8988T (cell line): ENCODE measurements at places on chromosomes 13 and 19.

DNA sequence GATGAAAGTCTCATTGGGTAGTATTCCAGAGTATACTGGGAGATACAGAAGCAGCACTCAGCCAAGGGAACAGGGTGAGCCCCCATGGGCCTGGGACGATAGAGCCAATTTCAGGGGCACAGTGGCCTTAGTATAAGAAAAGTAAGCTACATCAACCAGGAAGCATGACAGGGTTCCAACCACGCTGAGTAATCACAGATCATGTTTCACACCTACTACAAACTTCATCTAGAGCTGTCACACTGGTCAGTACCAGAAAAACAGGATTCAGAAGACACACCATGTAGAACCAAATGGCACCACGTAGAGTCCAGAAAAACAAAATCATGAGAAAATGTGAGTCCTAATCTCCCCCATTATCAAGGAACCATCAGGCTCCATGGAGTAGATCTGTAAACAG is 1292.4 kb upstream of the MIR17HG start:
- DNase-seq: no peak

DNA sequence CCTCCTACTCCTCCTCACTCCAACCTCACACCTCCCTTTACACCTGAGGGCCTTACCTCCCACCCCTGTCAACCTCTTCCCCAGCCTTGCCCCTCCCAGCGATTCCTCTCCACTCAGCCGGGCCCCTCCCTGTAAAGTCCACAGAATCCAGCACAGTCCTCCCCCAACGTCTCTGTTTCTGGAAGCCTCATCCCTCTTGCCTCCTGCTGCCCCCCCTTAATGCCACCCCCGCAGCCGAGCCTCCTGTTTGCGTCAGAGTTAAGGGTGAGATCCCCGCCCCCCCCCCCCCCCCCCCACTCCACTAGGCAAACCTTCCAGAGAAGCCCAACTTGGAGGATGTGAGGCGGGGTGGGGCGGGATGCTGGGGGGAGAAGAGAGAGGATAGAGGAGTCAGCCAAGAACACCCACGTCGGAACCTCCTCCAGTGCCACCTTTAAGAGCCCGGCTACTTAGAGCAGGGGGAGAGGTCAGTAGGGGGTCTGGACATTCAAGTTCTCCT is 2.1 kb downstream of the UNC13A start:
- no peak for DNase-seq

DNA sequence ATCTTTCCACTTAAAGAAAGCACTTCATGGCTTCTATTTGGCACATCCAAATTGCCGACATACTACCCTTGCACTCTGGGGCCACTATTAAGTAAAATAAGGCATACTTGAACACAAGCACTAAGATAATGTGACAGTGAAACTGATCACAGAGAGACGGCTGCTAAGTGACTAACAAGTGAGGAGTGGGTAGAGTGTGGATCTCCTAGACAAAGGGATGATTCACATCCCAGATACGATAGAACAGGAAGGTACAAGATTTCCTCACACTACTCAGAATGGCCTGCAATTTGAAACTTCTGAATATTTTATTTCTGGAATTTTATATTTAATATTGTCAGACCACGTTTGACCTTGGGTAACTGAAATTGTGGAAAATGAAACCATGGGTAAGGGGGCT is 1721.8 kb upstream of the SPRY2 start:
- DNase-seq: no peak

DNA sequence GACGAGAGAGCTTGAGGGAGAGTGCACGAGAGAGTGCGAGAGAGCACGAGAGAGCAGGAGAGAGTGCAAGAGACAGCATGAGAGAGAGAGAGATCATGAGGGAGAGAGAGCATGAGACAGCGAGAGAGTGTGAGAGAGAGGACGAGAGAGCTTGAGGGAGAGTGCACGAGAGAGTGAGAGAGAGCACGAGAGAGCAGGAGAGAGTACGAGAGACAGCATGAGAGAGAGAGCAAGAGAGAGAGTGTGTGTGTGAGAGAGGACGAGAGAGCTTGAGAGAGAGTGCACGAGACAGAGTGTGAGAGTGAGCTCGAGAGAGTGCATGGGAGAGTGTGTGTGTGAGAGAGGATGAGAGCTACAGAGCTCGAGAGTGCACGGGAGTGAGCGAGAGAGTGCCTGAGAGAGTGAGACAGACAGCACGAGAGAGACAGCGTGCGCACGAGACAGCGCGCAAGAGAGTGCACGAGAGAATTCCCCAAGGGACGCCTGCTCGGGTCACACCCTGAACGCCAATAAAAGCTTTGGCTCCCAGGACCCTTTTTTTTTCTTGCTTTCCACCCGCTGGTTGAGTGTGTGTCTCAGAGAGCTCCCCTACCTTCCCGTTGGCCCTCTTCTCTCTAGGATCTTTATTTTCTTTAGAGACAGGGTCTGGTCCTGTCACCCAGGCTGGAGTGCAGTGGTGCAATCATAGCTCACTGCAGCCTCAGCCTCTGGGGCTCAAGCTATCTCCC is 3.7 kb downstream of the CD70 start:
- DNase-seq: no peak

DNA sequence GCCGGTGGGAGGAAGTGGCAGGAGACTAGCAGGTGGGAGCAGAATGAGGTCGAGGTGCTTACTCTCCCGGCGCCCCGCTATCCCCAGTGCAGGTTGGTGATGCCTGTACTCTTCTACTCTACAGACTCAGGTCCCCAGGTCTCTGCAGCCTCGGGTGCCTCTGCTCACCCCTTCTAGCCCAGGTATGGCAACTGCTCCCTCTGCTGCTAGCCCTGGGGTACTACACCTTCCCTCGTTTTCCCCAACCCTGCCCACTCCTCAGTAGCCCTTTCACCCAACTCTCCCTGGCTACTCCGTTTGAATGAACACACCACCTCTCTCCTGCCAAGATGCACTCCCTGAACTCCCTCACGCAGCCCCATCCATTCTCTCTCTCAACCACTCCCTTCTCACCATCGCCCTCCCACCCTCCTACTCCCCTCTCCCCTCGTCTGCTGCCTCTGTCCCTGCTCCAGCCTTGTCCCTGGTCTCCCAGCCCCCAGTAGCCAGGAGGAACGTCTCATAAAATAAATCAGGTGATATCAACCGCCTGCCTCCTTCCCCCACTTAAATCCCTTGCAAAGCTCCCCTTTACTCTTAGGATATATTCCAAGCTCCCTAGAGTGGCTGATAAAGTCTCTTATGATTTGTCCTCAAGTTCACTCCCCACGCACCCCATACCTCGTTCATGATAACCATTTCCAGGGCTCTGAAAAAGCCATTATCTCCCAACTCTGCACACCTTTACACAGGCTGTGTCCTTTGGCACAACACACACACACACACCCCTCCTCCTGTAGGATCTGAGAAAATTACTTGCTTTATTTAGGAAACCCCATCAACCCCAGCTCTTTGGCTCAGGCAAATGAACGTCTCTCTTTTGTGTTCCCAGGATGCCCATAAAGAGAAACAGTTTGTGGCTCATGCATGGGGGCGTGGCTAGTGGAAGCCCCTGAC is 8.2 kb upstream of the MEIS3 start:
- peak; percentile 68 for DNase-seq

GRCh38 chr13:113621046-113621445 is 36.5 kb downstream of the TFDP1 start:
- no peak for DNase-seq

- no peak for DNase-seq
These were observed 90.9 kb upstream of the TRPC4 start for GRCh38 chr13:37960427-37960826.

DNA sequence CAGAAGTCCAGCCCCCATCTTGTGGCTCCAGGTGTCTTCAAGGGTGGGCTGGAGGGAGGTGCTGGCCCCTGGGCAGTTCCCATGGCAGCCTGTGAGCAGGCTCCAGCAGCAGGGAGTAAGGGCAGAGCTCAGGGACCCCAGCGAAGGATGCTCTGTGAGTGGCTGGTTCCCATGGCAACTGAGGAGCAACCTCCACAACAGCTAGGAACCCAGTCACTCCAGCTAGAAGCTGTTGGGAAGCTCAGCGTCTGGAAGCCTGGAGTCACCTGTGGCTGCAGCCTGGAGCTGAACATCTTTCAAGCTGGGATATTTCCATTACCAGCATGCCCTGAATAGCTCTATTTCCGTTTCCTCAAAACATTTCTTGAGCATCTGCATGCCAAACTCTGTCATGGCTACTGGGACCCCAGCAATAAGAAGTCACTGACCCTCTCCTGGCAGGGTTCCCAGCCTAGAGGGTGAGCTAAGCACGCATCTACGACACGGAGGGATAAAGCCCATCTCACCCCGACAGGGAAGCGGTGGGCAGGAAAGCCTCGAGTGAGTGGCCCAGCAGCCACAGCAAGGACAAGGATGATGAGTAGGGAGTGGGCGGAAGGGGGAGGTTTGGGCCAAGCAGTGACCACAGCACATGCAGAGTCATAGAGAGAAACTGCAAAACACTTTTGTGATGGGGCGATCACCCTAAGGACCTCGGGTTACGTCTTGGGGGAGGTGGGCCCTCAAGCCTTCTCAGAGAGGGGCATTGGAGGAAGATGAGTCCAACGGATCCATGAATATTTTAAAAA is 52.6 kb downstream of the ALOX5AP start:
- DNase-seq: no peak

- DNase-seq: no peak
These were observed 15.1 kb upstream of the ZNF507 start for GRCh38 chr19:32330213-32330857.
